Renal pelvis (tissue), 12 donors: ENCODE measurements at places on chromosomes 1 and 21.

DNA sequence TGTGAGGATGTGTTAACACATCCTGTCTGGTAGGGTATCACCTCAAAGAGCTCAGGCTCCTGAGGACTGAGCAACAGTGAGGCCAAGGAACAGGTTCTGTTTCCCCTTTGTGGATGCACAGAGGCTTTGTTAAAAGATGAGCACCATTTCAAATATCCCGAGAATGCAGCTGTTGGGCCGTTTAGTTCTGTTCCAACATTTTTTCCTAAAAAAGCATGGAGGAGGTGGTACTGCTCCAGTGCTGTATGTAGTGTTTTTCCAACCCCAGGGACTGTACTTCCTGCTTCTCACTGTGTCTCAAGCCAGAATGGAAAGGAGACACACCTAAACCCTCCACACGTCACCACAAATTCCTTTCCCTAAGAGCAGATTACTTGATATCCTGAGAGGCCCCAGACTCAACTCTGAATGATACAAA is 53.8 kb upstream of the BCL10 start:
- DNase-seq, result no peak

DNA sequence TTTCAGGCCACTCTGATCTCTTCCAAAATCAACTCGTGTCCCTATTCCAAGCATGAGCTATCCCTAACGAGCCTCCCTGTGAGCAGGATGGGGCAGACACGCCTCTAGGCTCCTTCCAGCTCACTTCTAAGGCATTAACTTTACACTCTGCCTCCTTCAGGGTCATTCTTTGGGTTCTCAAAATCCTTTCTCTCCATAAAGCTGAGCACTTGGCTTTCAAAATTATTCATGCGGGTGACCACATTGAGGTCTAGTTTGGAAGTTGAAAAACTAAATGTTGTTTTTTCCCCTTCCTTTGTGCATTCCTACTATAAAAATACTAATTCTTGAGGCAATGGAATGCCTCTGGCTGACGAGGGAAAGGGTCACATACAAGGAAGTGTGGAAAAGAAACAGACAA is 33.5 kb upstream of the BMP8B start:
- DNase-seq, result no peak

- DNase-seq, result no peak
Observed at GRCh38 chr1:238672262-238672661, 714.1 kb upstream of the CHRM3 start.

DNA sequence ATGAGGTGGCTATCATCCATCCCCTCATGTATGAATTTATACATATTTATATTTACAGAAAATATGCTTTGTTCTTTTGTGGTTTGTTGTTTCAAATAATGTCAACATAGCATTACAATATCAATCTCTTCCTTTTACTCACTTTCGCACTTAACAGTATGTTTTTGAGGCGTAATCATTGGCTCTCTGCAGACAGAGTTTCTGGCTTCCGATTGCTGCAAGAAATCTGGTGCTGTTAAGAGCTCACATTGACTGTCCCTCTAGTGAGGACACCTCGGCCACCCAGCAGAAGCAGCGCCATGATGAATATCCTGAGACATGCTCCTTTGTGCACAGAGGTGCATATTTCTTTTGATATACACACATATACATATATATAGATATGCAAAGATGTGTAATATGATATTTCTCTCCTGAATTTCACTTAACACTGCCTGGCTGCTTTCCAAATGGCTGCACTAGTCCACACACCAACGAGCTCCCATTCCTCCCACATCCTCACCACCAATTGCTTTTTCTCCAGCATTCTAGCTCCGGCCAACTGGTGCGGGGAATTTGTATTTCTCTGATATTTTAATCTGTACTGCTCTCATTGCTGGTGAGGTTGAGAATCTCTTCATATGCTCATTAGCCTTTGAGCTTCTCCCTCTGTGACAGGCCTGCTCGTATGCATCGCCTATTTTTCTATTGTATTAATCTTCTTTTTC is 248.4 kb downstream of the SIPA1L2 start:
- DNase-seq, result no peak

GRCh38 chr1:45009956-45010854 is 919 bp downstream of the HECTD3 start:
- DNase-seq, result no peak

- peak; percentile 97 for DNase-seq
Observed at GRCh38 chr1:156751757-156752481, 444 bp upstream of the HDGF start.

DNA sequence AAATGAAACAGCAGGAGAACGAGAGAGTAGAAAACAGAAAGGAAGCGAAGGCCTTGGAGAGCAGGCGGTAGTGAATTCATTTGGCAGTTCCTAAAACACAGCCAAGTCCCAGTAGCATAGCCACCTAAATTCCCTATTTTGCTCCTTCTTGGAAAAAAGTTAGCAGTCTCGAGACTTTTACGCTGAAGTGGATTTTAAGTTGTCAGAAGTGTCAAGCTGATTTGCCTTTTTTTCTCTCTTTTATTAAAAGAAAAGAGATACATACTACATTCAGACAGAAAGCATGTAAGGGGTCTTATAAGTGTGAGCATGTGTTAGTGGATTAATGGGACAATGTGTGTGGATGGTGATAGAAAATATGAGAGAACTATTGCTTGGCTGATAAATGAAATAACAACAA is 19.2 kb downstream of the NFIA start:
- DNase-seq, result no peak
